ENCODE measurements at places on chromosomes 11 and 22.

DNA sequence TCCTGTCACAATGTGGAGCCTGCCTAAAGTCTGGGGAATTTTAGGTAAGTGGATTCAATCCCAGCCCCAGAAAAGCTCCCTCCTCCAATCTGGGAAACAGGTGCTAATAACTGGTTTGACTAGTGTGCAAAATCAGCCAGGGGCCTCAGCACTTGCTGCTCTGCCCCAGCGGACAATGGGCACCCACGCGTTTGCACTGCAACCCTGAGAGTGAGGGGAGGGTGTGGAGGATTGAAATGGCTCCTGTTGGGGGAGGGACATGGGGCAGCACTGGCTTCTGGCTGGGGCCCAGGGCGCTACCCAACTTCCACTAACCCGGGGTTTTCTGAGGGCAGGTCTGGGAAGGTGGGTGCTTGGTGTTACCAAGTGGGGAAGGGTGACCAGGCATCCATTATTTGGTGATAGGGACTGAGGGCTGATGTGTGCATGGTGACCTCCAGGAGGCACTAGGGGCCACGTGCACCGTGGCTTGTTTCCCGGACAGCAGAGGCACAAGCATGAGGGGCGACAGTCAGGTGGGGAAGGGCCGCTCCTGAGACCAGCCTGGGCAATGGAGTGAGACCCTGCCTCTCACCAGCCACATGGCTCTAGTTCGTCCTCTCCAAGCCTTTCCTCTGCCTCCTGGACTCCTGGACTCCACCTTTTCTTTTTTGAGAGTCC, 4.3 kb upstream of the PNPLA5 start:
- DNase-seq, result no peak

- DNase-seq, result no peak
Measured at GRCh38 chr22:33779243-33779642, 141.0 kb downstream of the LARGE1 start.

DNA sequence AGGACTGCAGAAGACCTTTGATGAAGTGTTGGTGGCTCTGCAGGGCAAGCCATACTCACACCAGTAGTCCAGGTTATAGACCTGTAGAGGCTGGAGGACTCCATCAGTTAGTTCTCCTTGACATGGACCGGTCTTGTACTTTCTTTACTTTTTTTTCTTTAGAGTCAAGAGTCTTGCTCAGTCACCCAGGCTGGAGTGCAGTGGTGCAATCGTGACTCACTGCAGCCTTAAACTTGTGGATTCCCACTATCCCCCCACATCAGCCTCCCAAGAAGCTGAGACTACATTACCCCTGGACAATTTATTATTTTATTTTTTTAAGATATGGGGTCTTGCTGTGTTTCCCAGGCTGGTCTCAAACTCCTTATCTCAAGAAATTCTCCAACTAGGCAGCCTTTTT, 49.6 kb upstream of the E2F8 start:
- DNase-seq, result no peak

GRCh38 chr22:30866811-30867271, 101.7 kb downstream of the MORC2 start:
- no peak for DNase-seq

DNA sequence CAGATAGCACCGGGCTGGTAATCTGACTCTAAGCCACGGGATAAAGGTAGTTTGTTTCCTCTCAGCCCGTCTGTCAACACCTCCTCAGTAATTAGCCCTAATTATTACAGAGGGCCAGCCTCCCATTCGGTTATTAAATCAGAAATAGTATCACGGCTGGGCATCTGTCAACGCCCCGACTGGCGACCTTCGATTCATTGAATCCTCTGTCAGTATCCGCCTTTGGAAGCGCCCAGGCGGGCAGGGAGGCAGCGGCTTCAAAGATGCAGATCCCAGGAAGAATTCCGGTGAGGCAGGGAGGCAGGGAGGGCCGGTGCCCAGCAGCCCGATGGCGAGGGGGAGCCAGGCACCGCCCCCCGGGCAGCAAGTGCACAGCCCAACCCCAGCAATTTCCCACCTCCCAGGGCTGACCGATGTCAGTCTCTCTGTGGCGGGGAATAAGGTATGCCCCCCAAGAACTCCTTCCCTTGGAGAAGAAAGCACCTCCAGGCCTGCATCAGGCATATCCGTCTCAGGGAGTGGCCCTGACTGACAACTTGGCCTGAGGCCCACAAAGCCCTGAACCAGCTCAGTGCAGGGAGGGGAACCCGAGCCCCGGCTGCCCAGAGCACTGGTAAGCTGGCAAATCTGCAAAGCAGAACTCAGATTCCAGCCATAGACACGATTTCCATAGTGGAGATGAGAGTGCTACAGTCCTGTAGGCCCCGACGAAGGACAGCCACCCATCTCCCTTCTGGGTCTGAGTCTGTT, 11.4 kb downstream of the GNB1L start:
- DNase-seq, result no peak

DNA sequence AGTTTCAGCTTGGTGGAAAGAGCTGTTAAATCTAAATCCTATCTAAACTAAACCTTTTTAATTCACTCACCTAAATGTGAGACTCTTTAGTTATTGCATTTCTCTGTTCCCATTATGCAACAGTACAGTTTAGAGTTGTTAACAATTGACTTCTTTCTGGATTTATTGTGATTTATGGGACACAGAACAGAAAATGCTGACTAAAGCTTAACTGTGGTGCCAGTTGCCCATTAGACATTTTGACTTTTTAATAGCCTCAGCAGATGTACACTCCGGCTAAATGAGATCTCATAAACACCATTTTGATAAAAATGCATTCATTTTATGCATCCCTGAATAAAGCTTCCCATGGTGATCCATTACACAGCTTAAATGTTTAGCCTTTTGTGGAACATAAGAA, 356.6 kb downstream of the CASP12 start:
- DNase-seq, result no peak

- no peak for DNase-seq
Measured at GRCh38 chr22:44393066-44393465, 80.3 kb upstream of the SHISAL1 start.

- DNase-seq, result no peak
Measured at GRCh38 chr11:15059132-15059915, 14.1 kb upstream of the CALCB start.

DNA sequence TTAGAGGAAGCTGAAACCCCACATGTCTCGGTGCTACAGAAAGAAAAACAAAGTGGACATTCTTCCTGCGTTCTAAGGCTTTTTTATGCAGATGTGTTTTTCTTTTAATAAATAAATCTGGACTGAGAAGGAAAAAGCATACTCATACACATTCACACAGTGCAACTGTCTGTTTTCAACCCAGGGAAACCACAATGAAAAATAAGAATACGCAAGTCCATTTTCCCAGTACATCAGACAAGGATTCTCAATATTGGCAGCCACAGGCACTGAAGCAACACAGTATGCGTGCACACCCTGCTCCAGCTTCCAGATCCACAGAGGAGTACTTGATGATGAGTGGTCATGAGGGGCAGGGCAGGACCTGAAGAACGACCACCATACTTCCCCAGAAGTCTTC, 86.9 kb downstream of the ETS1 start:
- no peak for DNase-seq

DNA sequence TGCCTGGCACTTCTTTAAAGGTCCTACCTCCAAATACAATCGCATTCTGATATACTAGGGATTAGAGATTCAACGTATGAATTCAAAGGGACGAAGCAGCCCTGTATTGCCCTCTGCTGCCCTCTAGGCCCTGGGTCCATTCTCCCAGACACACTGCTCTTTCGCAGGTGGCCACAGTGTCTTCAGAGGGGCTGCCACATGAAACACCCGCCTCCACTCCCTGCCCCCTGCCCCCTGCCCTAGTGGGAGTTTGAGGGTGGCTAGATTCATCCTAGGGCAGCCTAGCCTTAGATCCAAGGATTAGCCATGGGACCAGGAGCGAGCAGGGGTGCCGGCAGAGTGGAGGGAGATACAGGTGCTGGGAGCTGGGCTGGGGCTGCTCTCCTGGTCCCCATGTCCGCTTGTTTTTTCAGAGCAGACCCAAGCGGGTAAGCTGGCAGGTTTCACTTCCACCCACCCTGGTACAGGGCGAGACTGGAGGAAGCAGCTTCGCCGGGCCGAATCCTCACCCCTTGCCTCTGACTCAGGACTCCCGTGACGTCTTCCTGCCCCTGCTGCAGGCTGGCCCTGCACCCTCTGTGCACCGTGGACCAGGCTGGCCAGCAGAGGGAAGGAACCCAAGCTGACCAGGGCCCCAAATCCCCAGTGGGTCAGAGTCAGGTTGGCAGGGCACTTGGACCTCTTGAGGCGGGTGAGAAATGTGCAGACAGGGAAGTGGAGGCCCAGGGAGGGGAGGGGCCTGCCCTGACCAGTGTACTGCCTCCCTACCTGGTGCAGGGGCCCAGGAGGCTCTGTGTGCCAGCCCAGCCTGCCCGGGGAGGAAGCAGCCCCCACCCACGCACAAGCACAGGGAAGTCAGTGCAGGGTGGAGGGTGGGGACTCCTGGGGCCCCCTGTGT, 28.4 kb upstream of the HMOX1 start:
- no peak for DNase-seq

DNA sequence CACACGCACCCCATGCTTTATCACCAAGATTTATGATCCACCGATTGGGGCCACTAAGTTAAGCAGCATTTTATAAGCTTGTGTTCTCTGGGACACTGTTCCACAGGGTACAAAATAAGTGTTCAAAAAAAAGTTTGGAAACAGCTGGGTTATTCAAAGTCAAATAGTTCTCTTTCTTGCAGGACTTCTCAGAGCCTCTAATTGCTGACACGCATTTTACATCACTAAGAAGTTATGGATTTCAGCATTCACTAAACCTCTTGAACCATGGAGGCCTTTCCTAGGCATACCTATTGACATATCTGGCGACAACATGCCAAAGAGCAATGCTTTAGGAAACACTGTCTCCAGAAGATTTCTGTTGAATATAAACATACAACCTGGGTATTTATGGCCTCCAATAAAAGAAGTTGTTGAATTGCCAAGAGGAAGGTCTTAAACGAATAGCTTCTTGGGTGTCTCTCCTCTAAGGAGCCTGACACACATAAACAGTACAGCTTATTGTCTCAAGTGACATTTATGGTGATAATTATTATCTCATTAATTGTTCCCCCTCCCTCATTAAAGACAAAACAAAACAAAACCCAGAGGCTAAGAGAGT, 147.1 kb upstream of the ARHGAP20 start:
- DNase-seq, result no peak

- no peak for DNase-seq
Measured at GRCh38 chr22:21713428-21714058, 22.1 kb downstream of the YPEL1 start.

GRCh38 chr11:16363706-16364105, 7.4 kb upstream of the SOX6 start:
- no peak for DNase-seq

GRCh38 chr11:102799681-102800340, 1.9 kb upstream of the MMP1 start:
- no peak for DNase-seq

DNA sequence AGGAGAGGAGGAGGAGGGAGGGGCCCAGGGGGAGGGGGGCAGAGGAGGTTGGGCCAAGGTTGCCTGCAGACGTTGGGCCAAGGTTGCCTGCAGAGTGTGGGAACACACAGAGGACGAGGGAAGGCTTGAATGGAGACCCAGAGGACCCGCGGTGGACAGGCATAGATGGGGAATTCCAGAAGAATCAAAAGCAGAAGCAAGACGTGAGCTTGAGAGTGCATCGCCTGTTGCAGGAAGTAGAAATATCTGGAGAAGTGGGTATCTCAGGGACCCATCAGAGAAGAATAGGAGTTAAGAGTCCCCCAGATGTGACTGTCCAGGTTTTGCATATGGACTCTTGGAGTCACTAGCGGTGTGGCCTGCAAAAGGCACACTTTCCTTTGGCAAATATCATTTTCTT, 670.2 kb downstream of the TBC1D22A start:
- no peak for DNase-seq

DNA sequence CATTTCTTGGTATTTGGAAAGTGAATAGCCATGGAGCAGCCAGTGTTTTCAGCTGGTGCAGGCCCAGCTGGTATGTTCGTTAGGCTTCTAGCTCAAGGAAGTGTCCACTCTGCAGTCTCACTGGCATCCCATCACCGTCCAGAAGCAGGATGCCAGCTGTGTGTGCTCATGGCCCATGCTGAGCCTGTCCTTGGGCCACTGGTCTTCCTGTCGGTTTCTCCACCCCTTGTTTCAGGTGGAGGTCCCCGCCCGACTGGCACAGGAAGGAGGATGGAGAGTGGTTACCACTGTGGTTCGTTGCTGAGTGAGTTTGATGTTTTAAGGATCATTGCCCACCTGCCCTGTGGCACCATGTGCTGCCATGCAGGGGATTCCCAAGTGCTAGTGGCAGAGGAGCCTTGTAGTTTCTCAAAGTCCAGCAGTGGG, 63.7 kb downstream of the MED15 start:
- no peak for DNase-seq

DNA sequence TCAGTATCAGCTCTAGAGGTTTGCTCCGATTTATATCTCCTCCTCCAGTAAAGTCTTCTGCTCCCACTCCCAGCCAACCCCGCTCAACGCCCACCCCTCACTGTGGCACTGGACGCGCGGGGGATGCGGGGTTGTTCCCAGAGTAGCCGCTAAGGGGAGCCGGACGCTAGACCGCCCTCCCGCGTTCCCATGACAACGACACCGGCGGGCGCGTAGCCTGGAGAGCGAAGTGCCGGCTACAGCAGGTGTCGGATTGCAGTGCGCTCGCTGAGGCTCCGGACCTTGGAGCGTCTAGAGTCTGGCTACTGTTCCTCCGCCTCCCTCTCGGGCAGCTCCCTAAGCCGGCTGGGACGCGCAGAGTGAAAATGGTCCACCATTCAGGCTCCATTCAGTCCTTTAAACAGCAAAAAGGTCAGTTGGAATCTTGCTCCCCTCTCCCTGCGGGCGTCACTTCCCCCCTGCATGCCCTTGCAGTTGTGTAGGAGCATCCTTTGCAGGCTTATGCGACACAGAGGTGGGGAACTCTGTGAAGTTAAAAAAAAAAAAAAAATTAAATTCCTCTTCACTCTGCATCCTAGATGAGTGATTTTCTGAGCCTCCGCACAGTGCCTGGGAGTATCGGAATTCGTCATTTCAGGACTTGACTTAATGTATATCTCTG, at the start of gene ANO3:
Gene ANO3, plus strand, starts transcription at position 220 of the 661 bp plus-strand sequence. Its CDS starts 146 bp downstream, at position 366.
- DNase-seq, result peak; percentile 48

GRCh38 chr11:122898799-122899198, 16.2 kb downstream of the JHY start:
- DNase-seq, result no peak

GRCh38 chr11:9704037-9704436, 40.2 kb downstream of the SWAP70 start:
- no peak for DNase-seq

DNA sequence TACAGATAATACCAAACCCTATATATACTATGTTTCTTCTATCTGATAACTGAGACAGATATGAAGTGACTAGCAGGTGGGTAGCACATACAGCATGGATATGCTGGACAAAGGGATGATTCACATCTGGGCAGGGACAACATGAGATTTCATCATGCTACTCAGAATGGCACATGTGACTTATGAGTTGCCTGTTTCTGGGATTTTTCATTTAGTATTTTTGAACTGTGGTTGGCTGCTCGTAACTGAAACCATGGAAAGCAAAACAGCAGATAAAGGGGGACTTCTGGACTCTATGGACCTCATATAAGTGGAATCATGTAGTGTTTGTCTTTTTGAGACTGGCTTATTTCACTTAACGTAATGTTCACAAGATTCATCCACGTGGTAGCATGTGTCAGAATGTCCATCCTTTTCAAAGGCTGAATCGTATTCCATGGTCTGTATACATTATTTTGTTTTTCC, 883.0 kb downstream of the TBC1D22A start:
- DNase-seq, result no peak

GRCh38 chr11:5071799-5072198, 2.4 kb downstream of the OR52E1 start:
- DNase-seq, result no peak

Measured in stromal cell of bone marrow (primary cell).